ENCODE measurements at places on chromosomes 12 and 14.

DNA sequence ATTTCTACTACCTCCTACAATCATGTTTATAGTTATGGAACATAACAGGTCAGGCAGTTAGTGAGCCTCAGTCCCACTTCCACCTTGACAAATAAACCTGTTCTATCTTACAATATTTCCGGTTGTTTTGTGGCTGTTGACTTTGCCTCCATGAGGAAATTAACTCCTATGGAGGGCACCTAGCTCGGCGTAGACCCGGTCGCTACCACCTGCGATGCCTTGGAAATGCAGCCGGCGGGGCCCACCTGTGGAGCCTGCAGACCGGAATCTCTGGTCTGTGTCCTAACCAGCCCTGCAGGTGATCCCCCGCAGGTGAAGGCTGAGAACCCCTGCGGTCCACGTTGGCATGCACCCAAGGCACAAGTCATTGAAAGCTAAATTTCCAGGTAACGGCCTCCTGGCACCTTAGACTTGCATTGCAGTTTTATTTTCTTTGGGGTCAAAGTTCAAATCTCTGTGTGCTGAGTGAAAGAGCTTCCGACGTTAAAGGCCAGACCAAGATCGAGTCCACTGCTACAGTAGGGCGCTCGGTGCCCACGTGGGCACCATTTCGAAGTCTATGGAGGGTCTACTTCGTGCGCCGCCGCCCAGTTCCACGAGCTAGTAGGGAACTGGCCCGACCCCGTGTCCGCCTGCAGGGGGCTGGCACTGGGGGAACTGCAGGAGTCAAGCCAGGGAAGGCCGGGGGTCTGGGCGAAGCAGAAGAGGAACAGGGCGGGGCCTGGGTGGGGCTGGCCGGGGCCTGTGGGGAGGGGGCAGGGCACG, 782 bp upstream of the PIWIL1 start:
- DNase-seq, result no peak

GRCh38 chr12:50394469-50395029, 1.9 kb downstream of the FAM186A start:
- DNase-seq, result no peak

- DNase-seq, result no peak
Observed at GRCh38 chr12:46483572-46484395, 111.2 kb upstream of the SLC38A2 start.

DNA sequence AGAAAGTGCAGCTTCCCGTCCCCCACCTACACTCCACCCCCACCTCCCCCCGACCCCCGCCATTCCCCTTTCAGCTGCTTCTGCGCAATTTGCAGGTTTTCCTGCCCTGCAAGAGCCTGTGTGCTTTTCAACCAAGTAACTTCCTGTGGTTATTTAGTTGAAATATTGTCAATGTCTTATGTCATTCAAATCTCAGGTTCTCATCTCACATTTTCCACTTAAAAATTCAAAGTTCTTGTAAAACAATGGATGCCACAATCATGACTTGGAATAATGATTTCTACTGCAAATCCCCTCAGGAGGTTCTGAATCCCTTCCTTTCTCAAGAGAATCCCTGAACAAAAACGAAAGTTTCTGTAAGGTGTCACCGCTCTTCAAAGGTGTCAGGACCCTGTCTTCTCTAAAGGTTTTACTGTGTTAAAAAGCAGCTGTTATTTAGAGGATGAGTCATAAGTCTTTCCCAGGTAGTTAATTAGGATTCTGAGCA, 31.6 kb downstream of the WBP11 start:
- DNase-seq, result no peak

- no peak for DNase-seq
Observed at GRCh38 chr12:4288296-4289131, 15.0 kb downstream of the CCND2 start.

GRCh38 chr14:69355154-69355597, 42.9 kb downstream of the ERH start:
- no peak for DNase-seq

GRCh38 chr12:38384816-38385378, 68.3 kb downstream of the ALG10B start:
- DNase-seq, result no peak

- no peak for DNase-seq
Observed at GRCh38 chr12:110174373-110174996, 50.3 kb downstream of the IFT81 start.

DNA sequence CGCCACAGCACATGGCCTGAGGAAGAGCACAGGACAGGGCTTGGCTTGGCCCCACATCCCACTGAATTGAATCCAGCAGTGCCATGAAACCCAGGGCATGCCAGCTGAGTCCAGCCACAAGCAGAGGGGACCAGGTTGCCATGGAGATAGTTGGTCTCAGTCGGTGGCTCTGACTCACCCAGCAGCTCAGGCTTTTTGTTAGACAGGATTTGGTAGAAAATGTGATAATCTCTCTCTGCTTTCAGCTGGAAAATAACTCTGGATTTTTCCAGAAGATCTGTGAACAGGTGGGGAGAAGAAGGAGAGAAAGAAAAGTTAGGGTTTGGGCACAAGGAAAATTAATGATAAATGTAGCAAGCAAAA, 4.8 kb downstream of the MYH7 start:
- no peak for DNase-seq

Data from urinary bladder (tissue), 4 donors.